Stimulated activated CD4-positive, alpha-beta T cell treated with anti-CD3 and anti-CD28 coated beads, Interleukin-15, amount 100 ng/mL, for 1 hour (primary cell): ENCODE measurements at places on chromosomes 2 and 18.

GRCh38 chr2:236359426-236360045 is 95.3 kb upstream of the ASB18 start:
- DNase-seq = no peak

DNA sequence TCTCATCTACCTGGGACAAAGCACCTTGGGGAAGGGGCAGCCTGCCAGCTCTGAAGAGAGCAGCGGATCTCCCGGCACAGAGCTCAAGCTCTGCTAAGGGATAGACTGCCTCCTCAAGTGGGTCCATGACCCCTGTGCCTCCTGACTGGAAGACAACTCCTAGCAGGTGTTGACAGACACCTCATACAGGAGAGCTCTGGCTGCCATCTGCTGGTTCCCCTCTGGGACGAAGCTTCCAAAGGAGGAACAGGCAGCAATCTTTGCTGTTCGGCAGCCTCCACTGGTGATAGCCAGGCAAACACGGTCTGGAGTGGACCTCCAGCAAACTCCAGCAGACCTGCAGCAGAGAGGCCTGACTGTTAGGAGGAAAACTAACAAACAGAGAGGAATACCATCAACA is 549.9 kb upstream of the LRATD1 start:
- DNase-seq = no peak

- DNase-seq = no peak
Measured at GRCh38 chr2:33371304-33372090, 105.0 kb upstream of the RASGRP3 start.

DNA sequence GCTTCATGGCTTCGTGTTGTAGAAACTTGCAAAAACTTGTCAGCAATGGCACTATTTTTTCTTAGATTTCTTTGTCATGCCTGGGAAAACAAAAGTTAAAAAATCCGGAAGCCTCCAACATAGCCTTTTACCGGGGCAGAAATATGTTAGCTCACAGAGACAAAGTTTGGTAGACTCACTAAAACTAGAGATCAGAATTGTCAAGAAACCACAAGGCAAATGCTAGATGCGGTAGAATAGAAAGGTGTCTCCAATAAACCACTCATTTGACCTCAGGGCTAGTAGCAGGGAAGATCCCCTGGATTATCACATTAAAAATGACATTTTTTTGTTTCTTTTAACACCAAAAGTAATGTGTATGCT is 405 bp downstream of the CASP10 start:
- no peak for DNase-seq

DNA sequence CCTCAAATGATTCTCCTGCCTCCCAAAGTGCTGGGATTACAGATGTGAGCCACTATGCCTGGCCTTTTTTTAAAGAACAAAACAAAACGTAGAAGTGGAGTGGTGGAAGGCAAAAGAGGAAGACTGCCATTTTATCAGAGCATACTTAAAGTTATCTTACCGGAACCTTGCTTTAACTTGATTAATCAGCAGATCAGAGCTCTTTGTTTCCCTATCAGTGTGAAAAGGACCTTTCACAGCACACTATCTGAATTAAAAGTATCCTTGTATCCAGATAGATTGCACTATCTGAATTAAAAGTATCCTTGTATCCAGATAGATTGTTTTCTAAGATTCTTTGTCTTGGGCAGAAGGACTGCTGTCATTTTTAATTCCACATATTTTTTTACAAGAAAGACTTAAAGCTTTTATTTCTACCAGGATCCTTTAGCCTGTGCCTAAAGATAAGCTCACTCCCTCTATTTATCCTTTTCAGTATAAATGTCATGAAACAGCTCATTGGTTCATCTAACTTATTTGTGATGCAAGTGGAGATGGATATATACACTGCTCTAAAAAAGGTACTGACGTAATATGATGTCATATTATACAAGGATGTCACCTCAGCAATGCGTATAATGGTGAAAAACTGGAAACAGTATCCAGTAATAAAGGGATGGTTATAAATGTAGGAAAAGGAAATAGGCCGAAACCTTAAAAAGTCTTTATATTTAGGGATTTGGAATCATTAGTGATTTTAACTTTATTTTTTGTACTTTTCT is 17.8 kb downstream of the GMCL1 start:
- no peak for DNase-seq

GRCh38 chr2:105688946-105689345 is 55.8 kb upstream of the NCK2 start:
- DNase-seq = no peak

- DNase-seq = no peak
Measured at GRCh38 chr2:127216593-127216992, 3.5 kb downstream of the CYP27C1 start.

DNA sequence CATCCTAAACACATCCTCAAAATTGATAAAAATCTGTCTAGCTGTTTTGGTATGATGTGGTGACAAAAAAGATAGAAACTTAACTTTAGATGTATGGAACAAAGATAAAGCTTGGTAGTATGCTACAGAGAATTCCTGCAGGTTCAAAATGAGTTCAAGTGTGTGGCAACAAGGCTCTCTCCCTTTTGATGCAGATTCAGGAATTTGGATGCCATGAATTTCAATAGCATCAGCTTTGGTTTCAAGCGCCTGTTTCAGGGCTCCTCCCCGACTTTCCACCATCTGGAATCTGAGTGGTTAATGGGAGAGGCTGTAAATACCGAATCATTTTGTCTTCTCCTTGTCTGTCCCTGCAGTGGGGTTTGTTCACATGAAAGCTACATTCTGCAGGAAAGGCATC is 180.6 kb downstream of the MTX2 start:
- no peak for DNase-seq

- no peak for DNase-seq
Measured at GRCh38 chr2:11444737-11445136, 21.2 kb downstream of the E2F6 start.

DNA sequence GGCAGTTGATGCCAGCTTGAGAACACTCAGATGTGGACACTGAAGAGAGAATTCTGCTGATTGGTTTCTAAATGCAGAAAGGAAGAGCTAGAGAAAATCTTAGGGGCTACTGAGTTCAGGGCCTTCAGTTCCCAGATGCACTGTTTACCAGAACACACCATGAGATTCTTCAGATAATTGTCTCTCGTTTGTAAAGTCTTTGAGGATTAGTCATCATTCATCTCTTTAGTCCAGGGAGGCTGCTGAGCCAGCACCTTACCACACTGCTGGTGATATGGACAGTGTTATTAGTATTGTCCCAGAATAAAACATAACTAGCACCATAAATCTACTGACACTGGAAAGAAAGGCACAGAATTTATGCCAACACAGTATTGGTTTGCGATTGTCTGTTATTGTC is 690.8 kb upstream of the CELF4 start:
- DNase-seq = no peak

- no peak for DNase-seq
Measured at GRCh38 chr2:203603456-203604389, 68.6 kb upstream of the RAPH1 start.

- DNase-seq = no peak
Measured at GRCh38 chr2:98880266-98881152, 55.5 kb downstream of the CRACDL start.

- no peak for DNase-seq
Measured at GRCh38 chr18:23738575-23738974, 49.3 kb downstream of the LAMA3 start.

DNA sequence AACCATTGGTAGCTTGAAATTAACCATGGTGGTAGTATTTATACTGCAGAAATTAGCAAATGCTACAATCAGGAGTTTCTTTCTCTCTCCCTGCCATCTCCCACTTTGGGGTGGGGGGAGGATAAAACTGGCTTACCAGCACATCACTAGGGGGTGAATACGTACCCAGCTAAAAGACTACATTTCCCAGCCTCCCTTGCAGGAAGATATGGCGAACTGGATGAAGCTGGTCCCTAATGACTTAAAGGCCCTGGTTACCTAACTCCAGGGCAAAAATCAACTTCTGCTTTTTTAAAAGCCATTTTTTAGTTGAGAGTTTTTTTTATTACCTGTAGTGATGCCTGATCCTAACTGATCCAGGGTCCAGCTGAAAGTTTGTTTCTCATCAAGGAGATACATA is 70.3 kb upstream of the RAB12 start:
- no peak for DNase-seq
